ENCODE measurements at places on chromosomes 5 and 9. TPM values are rescaled to one million over a fixed set of nuclear protein-coding genes. Genes with fewer than 3 reads are reported as not detected.
A peak's percentile ranks its signal among the peaks of the same experiment; 100 is the strongest.

DNA sequence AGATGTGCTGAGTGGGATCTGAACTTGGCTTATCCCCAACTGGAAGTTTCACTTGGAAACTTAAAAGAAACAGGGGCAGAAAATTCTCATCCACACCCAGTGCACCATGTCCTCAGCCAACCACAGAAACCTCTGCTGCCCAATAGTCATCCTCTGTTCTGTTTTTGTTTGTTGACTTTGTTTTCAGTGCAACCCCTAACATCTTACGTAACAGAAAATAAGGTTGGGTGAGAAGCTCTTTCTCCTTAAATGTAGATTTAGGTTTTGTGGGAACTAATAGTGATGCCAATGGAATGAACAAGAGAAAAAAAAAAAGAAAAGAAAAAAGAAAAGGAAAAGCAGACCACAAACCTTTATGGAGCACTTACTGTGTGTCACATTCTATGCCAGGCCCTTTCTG lies 262.8 kb downstream of the PAPPA start:
- DNase-seq, result no peak

- DNase-seq, result no peak
These were observed 207.0 kb downstream of the CSNK1G3 start for GRCh38 chr5:123719004-123719403.

GRCh38 chr5:116291271-116291670 lies 206.4 kb downstream of the COMMD10 start:
- no peak for DNase-seq

GRCh38 chr5:92544036-92544435 lies 1037.0 kb downstream of the NR2F1-AS1 start:
- DNase-seq, result no peak

GRCh38 chr9:129007766-129008468 lies 20.2 kb downstream of the SH3GLB2 start:
- no peak for DNase-seq

GRCh38 chr5:67195406-67196275 lies 958 bp downstream of the CD180 start:
- no peak for DNase-seq

GRCh38 chr5:169258372-169259000 lies 42.5 kb downstream of the SLIT3 start:
- DNase-seq, result no peak

DNA sequence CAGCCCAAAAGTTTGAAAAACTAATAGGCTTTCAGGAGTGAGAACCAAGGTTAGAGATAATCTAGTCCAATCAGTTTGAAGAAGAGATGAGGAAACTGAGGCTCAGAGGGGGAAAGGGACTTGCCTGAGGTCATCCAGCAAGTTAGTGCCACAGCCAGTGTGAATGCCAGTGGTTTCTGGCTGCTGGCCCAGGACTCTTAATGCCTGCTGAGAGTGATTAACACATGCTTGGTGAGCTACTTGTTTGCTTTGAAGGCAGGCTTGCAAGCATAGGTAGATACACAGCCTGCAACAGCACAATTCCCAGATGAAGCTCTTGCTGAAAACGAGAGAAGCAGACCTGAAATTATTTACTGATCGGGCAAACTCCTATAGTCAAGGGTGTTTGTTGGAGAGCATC lies 591.6 kb upstream of the SGCD start:
- no peak for DNase-seq

DNA sequence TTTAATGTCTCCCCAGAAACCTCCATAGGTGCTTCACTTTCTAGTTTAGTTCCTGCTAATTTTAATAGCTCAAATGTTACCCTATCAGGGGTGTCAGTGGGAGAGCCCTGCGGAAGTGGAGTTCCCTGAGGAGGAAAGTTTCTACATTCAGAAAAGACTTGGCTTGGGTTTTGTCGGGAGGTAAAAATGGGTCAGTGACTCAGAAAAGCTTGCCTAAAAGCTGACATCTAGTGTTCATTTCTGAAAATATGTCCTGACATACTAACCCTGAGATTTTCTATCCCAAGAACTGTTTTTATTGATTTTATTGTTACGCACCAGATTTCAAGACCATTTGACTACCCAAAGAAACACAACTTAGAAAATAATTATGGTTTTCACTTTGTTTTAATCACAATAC lies 40.9 kb upstream of the GLDC start:
- no peak for DNase-seq

- DNase-seq, result no peak
These were observed 7.2 kb upstream of the MCC start for GRCh38 chr5:113495422-113495841.

DNA sequence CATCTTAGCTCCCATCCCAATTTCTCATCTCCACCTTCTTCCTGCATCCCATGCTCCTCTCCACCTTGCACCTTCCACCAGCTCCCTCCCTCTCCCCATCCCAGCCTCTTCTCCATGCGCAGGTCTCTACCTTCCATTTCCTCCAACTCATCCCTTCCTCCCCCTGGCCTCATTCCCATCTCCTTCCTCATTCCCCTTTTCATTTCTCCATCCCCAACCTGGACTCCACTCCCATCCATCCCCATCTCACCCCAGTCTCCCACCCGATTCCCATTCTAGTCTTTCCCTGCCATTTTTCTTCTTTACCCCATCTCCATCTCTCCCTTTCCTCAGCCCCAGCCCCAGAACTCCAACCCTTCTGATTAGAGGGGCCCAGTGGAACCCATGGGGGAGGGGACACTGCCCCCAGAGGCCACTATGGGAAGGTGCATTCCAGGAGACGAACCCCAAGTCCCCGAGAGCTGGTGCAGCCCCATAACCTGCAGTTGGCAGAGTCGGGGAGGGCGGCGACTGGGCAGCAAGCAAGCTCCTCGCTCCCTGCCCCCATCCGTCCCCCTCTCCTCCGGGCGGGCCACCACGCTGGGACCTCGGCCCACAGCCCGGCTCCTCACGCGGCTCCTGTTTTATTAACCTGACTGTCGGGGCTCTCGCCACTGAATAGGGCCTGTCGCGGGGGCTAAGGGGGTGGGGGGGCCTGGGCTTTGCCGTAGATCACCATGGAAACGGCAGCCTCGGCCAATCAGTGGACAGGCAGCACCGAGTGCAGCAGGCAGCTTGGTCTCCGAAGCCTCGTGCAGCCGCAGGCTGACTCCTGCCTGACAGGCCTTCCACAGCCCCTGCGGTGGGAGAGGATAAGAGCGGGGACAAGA lies 66.7 kb downstream of the PCDH1 start:
- no peak for DNase-seq

DNA sequence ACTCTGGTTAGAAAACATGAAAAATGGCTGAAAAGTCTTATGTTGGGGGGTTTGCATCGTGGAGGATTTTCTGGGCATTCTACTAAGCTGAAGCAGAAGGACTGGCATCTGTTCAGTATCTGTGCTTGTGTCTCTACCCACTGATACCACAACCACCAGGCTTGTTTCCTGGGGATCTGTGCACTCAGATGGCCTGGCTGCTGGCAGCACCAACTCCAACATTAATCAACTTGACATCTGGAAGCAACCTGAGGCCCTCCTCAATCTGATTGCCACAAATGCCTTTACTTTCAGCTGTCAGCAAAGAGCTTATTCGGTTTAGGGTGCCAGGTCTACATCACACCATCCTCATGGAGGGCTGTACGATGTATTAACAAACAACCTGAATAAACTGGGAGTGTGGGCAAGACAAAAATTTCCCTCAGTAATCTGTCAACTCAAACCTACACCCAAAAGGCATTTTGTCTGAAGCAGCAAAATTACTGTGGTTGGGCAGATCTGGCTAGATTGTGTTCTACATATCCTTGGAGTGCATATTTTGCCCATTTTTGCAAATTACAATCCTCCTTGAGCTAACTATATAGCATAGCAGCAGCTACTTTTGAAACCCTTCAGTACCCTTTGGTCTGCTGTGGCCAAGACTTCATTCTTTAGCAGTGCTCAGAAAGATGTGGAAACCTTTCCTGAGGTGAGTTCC lies 74.6 kb downstream of the FOXD1 start:
- DNase-seq, result no peak

- DNase-seq, result peak; percentile 55
These were observed 420.8 kb upstream of the IRX4 start for GRCh38 chr5:2303431-2304100.

DNA sequence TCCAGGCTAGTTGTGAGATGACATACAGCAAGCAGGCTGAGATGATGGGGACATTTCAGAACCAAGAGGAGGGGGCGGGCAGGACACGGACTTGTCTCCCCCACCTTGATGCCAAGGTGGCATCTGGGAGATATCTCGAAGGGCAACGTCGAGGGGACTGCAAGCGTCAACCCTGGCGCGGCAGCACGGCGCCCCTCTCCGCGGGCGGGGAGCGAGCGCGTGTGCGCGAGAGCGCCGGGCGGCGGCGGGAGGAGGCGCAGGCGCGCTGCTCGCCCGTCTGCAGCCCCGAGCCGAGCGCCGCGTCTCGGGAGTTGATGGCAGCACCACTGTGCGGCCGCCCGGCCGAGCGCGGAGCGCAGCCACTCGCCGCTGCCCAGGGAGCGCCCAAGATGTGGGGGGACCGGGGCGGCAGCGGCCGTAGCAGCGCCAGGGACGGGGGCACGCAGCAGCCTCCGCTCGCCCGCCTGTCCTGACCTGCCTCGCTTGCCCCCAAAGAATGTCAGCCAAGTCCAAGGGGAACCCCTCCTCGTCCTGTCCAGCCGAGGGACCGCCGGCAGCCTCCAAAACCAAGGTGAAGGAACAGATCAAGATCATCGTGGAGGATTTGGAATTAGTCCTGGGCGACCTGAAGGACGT lies at the start of gene PRR16:
Gene PRR16, plus strand, starts transcription at position 310 of the 636 bp plus-strand sequence.
- no peak for DNase-seq

- DNase-seq, result no peak
These were observed 391.1 kb downstream of the ARHGEF28 start for GRCh38 chr5:74017112-74017511.

DNA sequence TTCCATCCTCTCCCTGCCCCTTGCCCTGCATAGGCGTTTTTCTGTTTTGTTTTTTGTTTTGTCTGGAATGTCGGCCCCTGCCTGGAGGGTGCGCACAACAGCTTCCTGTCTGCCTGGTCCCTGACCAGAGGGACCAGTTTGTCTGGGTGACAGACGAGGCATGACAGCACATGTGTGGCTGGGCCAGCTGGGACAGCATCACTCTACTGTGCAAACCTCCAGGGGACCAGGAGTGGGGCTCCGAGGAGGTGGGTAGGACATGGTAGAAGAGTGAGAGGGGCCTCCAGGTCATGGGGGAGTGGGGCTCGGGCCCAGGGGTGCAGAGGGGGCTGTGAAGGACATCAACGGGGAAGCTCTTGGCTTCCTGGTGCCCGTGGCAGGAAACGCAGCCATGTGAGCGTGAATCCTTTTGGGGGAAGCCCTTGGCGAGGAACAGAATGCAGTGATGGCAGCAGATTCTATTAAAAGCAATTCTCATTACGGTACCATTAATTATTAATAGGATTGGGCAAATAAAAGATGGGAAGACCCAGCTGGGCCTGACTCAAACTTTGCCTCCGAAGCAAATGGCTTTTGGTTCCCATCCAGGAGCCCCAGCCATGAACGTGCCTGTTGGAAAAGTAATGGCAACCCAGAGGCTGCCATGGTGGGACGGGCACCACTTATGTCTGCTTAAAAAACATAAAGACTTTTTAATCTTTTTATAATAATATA lies 184.4 kb upstream of the IER5L start:
- no peak for DNase-seq

- no peak for DNase-seq
These were observed 88.5 kb downstream of the HSPA4 start for GRCh38 chr5:133140311-133140710.

GRCh38 chr5:172591636-172592035 lies 49.4 kb upstream of the NEURL1B start:
- DNase-seq, result no peak

GRCh38 chr5:6632324-6632887 lies 438 bp downstream of the NSUN2 start:
- no peak for DNase-seq

- no peak for DNase-seq
These were observed 22.8 kb downstream of the OSTF1 start for GRCh38 chr9:75111019-75111622.

GRCh38 chr9:36940500-36940853 lies 93.6 kb downstream of the PAX5 start:
- DNase-seq, result no peak

- no peak for DNase-seq
These were observed 146.5 kb downstream of the CD180 start for GRCh38 chr5:67050125-67050524.

DNA sequence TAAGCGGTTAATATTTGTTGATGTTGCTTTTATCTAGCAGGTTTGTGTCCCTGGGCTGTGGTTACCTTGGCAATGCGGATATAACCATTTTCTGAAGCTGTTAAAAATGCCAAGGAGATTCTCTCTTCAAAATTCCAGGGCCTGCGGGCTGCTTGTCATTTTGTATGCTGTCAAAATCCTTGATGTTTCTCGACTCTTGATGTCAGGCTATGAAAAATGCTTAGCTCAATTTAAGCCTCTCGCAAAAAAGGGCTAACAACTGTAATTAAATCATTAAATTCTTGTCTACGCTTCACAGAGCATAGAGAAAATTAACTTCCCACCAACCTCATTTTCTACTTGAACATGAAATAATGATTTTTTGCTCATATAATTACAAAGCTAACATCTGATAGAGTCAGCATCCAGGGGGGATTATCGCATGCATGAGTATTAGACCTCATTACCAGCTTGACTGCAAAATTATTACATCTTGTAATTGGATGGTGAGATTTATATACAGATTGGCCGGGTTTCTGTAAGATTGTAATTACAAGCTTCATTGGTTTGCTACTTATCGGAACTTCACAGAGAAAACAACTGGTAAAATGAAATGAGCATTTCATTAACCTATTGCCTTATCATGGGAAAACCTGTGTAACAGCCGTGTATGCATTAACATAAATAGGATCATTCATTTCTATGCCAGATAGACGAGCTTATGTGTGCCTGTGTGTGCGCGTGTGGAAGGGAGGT lies 83.1 kb upstream of the IRX1 start:
- DNase-seq, result no peak

DNA sequence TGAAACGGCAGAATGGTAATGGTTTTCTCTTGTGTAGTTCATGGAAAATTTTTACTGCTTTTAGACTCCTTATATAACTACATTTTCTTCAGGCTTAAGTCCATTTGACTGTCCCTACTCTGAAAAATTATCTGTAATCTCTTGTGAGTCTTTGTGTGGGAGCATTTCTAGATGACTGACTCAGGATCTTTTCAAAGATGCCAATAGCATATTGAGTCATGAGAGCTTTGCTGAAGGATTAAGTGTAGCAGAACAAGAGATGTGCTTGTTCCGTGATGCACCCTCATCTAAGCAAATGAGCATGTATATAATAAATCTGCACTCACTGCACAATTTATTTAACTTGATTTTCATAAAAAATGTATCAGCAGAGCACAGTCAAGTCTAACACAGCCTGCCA lies 298.7 kb upstream of the CDH6 start:
- DNase-seq, result no peak

Gene SH3GL2
- 5.5 TPM for polyA plus RNA-seq

Gene OR13C4
- not detected for polyA plus RNA-seq

Gene FOXI1
- polyA plus RNA-seq, result 7.0 TPM

Gene SWI5
- 36.4 TPM for polyA plus RNA-seq

Gene DMGDH
- polyA plus RNA-seq, result 28.4 TPM

Gene GMCL2
- polyA plus RNA-seq, result 0.07 TPM

Gene DIPK1B
- polyA plus RNA-seq, result 27.3 TPM

Gene SPATA31D4
- not detected for polyA plus RNA-seq

Gene OSMR
- polyA plus RNA-seq, result 9.8 TPM

Gene ERAP2
- polyA plus RNA-seq, result 11.3 TPM

Gene TEX48
- not detected for polyA plus RNA-seq

Gene QRFP
- 0.69 TPM for polyA plus RNA-seq

Gene CDC14B
- 25.0 TPM for polyA plus RNA-seq

Gene DMRT3
- 1.4 TPM for polyA plus RNA-seq

Gene EMB
- polyA plus RNA-seq, result 2.8 TPM

Gene IFNA6
- not detected for polyA plus RNA-seq

Gene CCIN
- polyA plus RNA-seq, result 0.46 TPM
